ENCODE measurements at places on chromosomes 12 and 14. TPM values are rescaled to one million over a fixed set of nuclear protein-coding genes. Genes with fewer than 3 reads are reported as not detected.

Gene KRT6A
- total RNA-seq: not detected

Gene SUSD6
- 4.9 TPM for total RNA-seq

Gene ACOT6
- total RNA-seq: not detected

Gene SP7
- total RNA-seq: under 0.01 TPM

Gene ENDOU
- total RNA-seq: not detected

Gene CLMN
- 0.82 TPM for total RNA-seq

Gene BDKRB1
- total RNA-seq: 0.41 TPM

Gene SYNDIG1L
- total RNA-seq: 6.9 TPM

Gene RIMBP2
- 47.7 TPM for total RNA-seq

Gene TMEM233
- under 0.01 TPM for total RNA-seq

Gene ADAM20
- total RNA-seq: 1.6 TPM

Gene LRRK2
- total RNA-seq: 8.6 TPM

Gene GPR84
- not detected for total RNA-seq

Gene SLCO1B3
- total RNA-seq: not detected

Gene ENTPD5
- total RNA-seq: 4.9 TPM

Gene GLIPR1L1
- under 0.01 TPM for total RNA-seq

Gene LRIG3
- total RNA-seq: 10.6 TPM

Gene SPIC
- total RNA-seq: not detected

Gene RASAL1
- total RNA-seq: 4.9 TPM

Gene DEGS2
- 0.41 TPM for total RNA-seq

Gene ANO4
- 88.9 TPM for total RNA-seq

Gene INSM2
- total RNA-seq: not detected

Gene SLC17A8
- total RNA-seq: 11.0 TPM

Gene SERPINA12
- total RNA-seq: not detected

Gene ORAI1
- total RNA-seq: 1.6 TPM

Gene C14orf132
- total RNA-seq: 32.6 TPM

Gene IFNG-AS1
- not detected for total RNA-seq

Gene UNC79
- 43.6 TPM for total RNA-seq

Gene TMPRSS12
- total RNA-seq: not detected

Gene KRT79
- not detected for total RNA-seq
